Activated T-helper 1 cell treated with anti-CD3 and anti-CD28 coated beads, Interleukin-12 subunit alpha, Interleukin-12 subunit beta, Interleukin-2, Interleukin-4 antibody, amounts not matched to agents 30 ng/mL and 10 ng/mL and 1 ng/mL, durations not matched to agents 14 hours and 24 hours and 36 hours (primary cell): ENCODE measurements at places on chromosomes 5 and 9. TPM values are rescaled to one million over a fixed set of nuclear protein-coding genes. Genes with fewer than 3 reads are reported as not detected.
A peak's percentile ranks its signal among the peaks of the same experiment; 100 is the strongest.

SH2D3C gene
- 30.0 and 30.4 TPM in 2 replicates for total RNA-seq

PCDHA10 gene
- not detected in 2 replicates for total RNA-seq

FBXL7 gene
- not detected in 2 replicates for total RNA-seq

SCAI gene
- total RNA-seq: 10.0 and 11.7 TPM in 2 replicates

TENT4A gene
- total RNA-seq: 40.6 and 42.3 TPM in 2 replicates

SCGB3A2 gene
- not detected in 2 replicates for total RNA-seq

TMEM174 gene
- total RNA-seq: not detected in 2 replicates

GLDC gene
- 1.4 and 1.8 TPM in 2 replicates for total RNA-seq

LCN15 gene
- not detected in 2 replicates for total RNA-seq

KDM4C gene
- 35.9 and 41.4 TPM in 2 replicates for total RNA-seq

EXD3 gene
- total RNA-seq: 4.8 and 4.9 TPM in 2 replicates

- H3K27me3 ChIP-seq: peaks cover 7% of the 10 kb centered on the region
- no peaks in the 10 kb centered on the region for H3K36me3 ChIP-seq
- H3K4me1 ChIP-seq: no peaks in the 10 kb centered on the region
- no peak for DNase-seq
Observed at GRCh38 chr9:37381094-37381741, 41.3 kb upstream of the GRHPR start.

GRCh38 chr9:84504360-84504759, 163.8 kb upstream of the SLC28A3 start:
- H3K36me3 ChIP-seq: no peaks in the 10 kb centered on the region
- H3K4me3 ChIP-seq: no peak overlapping the region
- no peak for DNase-seq
- peaks cover 3% of the 10 kb centered on the region for H3K27me3 ChIP-seq

- H3K27ac ChIP-seq: no peak overlapping the region
- DNase-seq: no peak
- no peaks in the 10 kb centered on the region for H3K27me3 ChIP-seq
- H3K36me3 ChIP-seq: no peaks in the 10 kb centered on the region
- H3K4me3 ChIP-seq: no peak overlapping the region
Observed at GRCh38 chr5:158593925-158594324, 505.8 kb downstream of the EBF1 start.

GRCh38 chr5:164352695-164353094, 847.3 kb downstream of the MAT2B start:
- no peak overlapping the region for H3K27ac ChIP-seq
- DNase-seq: no peak
- H3K27me3 ChIP-seq: no peaks in the 10 kb centered on the region
- H3K4me1 ChIP-seq: no peaks in the 10 kb centered on the region

- peaks cover 2% of the 10 kb centered on the region for H3K36me3 ChIP-seq
- no peak overlapping the region for H3K27ac ChIP-seq
- no peak for DNase-seq
Observed at GRCh38 chr5:81782811-81783210, 31.9 kb upstream of the SSBP2 start.

DNA sequence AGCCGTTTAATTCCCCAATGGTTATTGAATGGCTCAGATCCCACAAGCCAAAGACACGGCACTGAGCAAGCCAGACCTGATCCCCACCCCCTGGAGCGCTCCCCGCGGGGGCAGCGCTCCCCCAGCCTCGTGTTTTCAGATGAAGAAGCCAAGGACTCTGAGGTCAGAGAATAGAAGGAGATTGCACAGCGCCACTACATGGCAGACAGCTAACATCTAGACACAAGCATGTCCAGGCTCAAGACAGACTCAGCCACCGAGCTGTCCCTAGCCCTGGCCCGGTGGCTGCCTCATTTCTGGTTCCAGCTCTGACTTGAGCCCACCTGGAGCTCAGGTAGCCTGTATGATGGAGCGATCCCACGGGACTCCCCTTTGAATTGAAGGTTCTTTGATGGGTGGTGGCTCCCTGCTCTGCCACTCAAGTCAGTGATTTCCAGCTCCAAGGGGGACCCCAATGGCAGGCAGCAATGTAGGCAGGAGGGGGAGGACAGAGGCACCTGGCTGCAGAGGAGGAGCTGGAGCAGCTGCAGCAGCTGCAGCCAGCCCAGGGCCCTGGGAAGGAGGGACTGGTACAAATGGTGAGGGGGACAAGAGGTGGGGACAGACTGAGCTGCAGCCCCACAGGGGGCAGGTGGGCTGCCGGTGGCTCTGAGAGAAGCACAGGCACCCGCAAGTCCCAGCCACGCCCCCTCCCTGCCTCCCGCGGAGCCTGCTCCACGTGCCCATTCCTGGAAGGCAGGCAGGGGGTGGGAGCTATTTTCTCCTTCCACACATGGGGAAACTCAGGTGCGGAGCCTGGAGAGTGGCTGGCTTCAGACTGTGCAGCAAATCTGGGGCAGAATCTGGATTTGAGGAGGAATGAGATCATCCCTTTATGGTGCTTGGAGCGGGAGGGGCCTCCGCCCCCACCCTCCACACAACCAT, 40.2 kb downstream of the NTNG2 start:
- DNase-seq: no peak
- peaks cover 8% of the 10 kb centered on the region for H3K27me3 ChIP-seq
- no peaks in the 10 kb centered on the region for H3K36me3 ChIP-seq

DNA sequence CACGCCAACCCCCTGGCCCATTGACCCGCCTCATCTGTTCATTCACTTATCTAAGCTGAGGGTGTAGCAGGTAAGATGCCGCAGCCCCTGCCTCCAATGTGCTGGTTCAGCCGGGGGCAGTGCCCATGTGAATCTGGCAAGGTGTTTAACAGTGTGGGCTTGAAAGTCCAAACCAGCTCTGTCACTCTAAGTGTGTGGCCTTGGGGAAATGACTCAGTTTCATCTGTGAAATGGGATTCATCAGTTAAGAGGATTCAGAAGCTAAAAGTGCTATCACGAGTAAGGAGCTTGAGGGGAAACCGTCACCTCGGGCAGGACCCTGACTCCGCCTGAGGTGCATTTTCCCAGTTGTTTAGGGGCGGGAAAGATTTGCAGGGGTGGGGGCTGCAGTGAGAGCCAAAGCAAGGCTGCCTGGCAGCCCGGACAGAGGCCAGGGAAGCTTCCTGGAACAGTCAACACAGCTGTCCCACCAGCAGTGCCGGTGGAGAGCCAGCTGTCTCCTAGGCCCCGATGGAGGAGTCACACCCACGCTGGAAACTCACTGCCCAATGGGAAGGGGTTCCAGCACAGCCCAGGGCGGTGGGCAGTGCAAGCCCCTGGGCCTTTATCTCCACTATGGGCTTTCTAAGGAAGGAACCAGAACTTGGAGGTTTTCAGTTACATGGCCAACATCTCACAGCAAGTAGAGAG, 9.7 kb upstream of the URM1 start:
- H3K36me3 ChIP-seq: no peaks in the 10 kb centered on the region
- no peaks in the 10 kb centered on the region for H3K27me3 ChIP-seq
- peaks cover 18% of the 10 kb centered on the region for H3K4me1 ChIP-seq

DNA sequence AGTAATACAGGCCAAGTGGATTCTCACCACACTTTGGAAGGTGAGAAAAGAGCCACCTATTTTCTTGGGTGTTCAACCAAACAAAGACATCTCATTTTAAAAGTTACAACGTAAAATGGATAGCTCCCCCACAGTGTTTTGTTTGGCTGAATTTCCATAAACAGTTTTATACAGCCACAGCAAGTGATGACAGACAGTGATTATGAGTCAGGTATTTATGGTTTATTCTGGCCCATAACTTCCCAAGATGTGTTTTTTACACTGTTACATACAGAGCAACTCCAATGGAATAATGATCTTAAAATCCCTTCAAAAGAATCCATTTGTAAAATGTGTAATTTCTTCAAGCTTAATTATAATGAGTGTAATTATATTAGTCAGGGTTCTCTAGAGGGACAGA, 421.3 kb downstream of the TLE1 start:
- DNase-seq: no peak
- H3K4me1 ChIP-seq: no peaks in the 10 kb centered on the region
- H3K4me3 ChIP-seq: no peak overlapping the region
- no peaks in the 10 kb centered on the region for H3K36me3 ChIP-seq

- no peak overlapping the region for H3K4me3 ChIP-seq
- DNase-seq: no peak
- H3K27ac ChIP-seq: no peak overlapping the region
- no peaks in the 10 kb centered on the region for H3K4me1 ChIP-seq
Observed at GRCh38 chr9:135701067-135701958, 672 bp upstream of the KCNT1 start.

GRCh38 chr9:96448546-96449170, 1.3 kb upstream of the HABP4 start:
- peaks cover 1% of the 10 kb centered on the region for H3K36me3 ChIP-seq
- peaks cover 20% of the 10 kb centered on the region for H3K4me1 ChIP-seq
- H3K27ac ChIP-seq: no peak overlapping the region
- peak overlapping the region; percentile 82 for H3K4me3 ChIP-seq
- no peak for DNase-seq

- no peaks in the 10 kb centered on the region for H3K27me3 ChIP-seq
- no peaks in the 10 kb centered on the region for H3K36me3 ChIP-seq
- no peak overlapping the region for H3K27ac ChIP-seq
- DNase-seq: no peak
Observed at GRCh38 chr5:178250263-178250662, 17.7 kb upstream of the PHYKPL start.

GRCh38 chr9:2230362-2230761, 215.2 kb downstream of the SMARCA2 start:
- peaks cover 9% of the 10 kb centered on the region for H3K4me1 ChIP-seq
- no peak for DNase-seq
- H3K36me3 ChIP-seq: no peaks in the 10 kb centered on the region
- no peak overlapping the region for H3K27ac ChIP-seq

DNA sequence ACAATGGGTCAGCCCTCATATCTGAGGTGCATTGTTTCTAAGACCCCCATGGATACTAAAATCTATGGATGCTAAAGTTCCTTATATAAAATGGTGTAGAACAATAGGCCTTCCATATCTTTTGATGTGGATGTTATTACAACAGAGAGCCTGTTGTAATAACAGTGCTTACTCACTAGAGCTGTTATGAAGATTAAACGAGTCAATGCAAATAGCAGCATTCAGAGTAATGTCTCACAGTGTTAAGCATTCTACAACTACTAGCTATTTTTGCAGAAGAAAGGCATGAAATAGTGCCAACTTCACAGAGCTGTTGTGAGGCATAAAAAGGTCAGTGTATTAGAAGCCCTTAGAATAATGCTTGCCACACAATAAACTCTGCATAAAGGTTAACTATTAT, 13.0 kb downstream of the CHSY3 start:
- H3K27me3 ChIP-seq: peaks cover 2% of the 10 kb centered on the region
- H3K4me3 ChIP-seq: no peak overlapping the region
- H3K27ac ChIP-seq: no peak overlapping the region
- no peaks in the 10 kb centered on the region for H3K4me1 ChIP-seq

- peaks cover under 1% of the 10 kb centered on the region for H3K27me3 ChIP-seq
- no peaks in the 10 kb centered on the region for H3K36me3 ChIP-seq
- no peak overlapping the region for H3K27ac ChIP-seq
- no peak overlapping the region for H3K4me3 ChIP-seq
- no peak for DNase-seq
- no peaks in the 10 kb centered on the region for H3K4me1 ChIP-seq
Observed at GRCh38 chr9:136087741-136088480, 7.2 kb downstream of the NACC2 start.

DNA sequence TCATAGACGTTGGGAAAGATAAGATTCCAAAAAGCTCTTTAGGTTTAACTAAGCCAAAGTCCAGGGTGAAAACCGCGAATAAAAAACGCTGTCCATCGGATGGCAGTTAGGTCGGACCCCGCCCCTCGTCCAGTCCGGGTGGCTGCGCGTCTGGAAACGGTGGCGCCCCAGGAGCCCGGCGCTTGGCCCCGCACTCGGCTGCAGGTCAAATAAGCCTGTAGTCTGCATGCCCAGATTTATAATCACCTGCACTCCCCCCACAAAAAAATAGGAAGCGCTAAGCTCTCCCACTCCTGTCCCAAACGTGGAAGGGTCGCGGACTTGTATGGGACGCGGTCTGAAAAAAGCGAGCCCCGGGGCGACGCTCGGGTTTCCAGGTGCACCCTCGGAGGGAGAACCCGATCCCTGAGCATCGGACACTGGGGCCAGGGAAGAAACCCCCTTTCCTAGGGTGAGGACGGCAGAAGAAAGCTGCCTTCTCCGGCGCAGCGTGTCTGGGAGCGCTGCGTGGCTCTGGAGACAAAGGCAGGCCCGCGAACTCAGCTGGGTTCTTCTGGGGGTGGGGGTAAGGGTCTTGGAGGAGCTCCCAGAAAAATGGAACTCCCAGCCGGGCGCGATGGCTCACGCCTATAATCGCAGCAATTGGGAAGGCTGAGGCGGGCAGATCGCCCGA, 923 bp upstream of the ZBTB5 start:
- H3K27me3 ChIP-seq: no peaks in the 10 kb centered on the region
- peaks cover 12% of the 10 kb centered on the region for H3K36me3 ChIP-seq
- peak overlapping the region; percentile 97 for H3K4me3 ChIP-seq
- H3K4me1 ChIP-seq: peaks cover 41% of the 10 kb centered on the region
- DNase-seq: no peak

DNA sequence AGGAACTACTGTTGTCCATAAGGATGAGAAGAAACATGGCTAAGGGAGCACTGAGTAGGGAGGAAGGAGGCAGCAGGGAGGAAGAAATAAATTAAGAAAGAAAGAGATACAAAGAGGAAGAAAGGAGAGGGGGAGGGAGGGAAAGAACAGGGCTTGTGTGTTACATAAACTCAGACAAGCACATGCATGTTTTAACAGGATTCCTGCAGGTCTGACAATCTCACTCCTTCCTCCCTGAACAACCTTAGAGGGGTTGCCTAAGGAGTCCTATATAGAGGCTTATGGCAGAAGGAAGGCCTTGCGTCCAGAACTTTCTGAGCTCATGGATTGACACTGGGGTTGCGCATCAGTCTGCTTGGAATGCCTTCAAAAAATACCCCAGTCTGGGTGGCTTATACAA, 4.2 kb upstream of the KCNIP1 start:
- no peaks in the 10 kb centered on the region for H3K36me3 ChIP-seq
- H3K27ac ChIP-seq: no peak overlapping the region

- no peak for DNase-seq
- no peaks in the 10 kb centered on the region for H3K4me1 ChIP-seq
- H3K4me3 ChIP-seq: no peak overlapping the region
- no peak overlapping the region for H3K27ac ChIP-seq
Observed at GRCh38 chr9:108473209-108474112, 382.3 kb downstream of the ACTL7B start.

DNA sequence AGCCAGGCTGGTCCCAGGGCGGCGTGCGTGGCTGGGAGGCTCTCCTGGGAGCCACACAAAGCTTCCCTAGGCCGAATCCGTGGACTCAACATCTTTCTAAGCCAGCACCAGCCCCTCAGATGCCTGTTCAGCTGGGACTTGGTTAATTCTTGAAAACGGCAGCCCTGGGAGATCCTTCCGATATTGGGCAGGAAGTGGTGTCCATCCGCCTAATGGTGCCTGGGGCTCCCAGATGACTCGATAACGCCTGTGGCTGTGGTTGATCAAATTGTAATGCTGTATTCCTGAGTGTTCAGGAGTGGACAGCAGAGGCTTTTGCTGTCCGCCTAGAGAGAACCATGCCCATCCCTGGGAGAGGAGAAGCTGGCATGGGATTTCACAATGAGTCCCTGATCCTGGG, 14.1 kb downstream of the KCNT1 start:
- H3K27ac ChIP-seq: no peak overlapping the region
- no peak for DNase-seq
- H3K4me3 ChIP-seq: no peak overlapping the region
- no peaks in the 10 kb centered on the region for H3K36me3 ChIP-seq

- DNase-seq: no peak
- H3K4me1 ChIP-seq: no peaks in the 10 kb centered on the region
- no peaks in the 10 kb centered on the region for H3K27me3 ChIP-seq
- no peaks in the 10 kb centered on the region for H3K36me3 ChIP-seq
Observed at GRCh38 chr5:22471154-22471553, 382.0 kb downstream of the CDH12 start.
